ENCODE measurements at places on chromosomes 4 and X.

GRCh38 chrX:119222932-119223331, 13.2 kb upstream of the PGRMC1 start:
- no peak for DNase-seq

DNA sequence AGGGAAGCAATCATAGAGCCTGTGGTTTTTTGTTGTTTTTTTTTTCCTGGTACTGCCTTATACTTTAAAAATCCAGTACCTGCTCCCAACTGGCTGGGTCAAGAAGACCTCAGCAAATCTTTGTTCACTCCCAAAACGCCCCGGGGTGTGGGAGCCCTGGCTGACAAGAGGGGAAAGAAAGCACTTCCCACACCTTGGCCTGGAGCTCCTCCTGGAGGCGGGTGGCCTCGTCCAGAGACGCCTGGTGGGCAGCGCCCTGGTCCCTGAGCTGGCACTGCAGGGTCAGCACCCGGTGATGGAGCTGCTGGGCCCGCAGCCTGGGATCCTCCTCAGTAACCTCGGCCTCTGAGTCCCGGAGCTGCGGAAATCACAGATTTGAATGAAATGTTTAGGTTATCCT, 38.2 kb downstream of the C4orf50 start:
- no peak for DNase-seq

- no peak for DNase-seq
Measured at GRCh38 chrX:97215186-97215585, 331.5 kb downstream of the RPA4 start.

DNA sequence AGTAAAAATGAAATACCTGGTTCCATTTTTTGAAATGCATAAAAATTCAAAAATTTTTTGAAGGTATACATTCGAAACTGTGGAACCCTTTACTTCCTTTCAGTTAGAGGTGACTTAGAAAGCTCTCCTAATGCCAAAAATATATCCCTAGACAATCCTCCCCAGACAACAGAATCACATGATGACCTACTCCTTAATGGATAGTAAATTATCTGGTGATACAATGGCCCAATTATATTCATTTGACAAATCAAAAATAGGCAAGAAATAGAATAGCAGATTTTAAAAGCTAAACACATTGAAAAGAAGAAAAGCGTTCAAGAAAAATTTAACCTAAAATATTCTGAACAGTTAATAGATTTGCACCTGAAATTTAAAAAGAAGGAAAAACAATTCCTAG, 3.5 kb upstream of the UGT2A2 start:
- no peak for DNase-seq

GRCh38 chr4:1283711-1284110, 6.0 kb upstream of the MAEA start:
- no peak for DNase-seq

- peak; percentile 53 for DNase-seq
Measured at GRCh38 chr4:123120473-123120872, 198.1 kb upstream of the NUDT6 start.

- DNase-seq: no peak
Measured at GRCh38 chr4:48343035-48343434, 1.7 kb downstream of the SLAIN2 start.

GRCh38 chr4:67109276-67109675, 436.0 kb downstream of the CENPC start:
- DNase-seq: no peak

GRCh38 chr4:152565333-152565732, 29.4 kb upstream of the FBXW7 start:
- DNase-seq: no peak

GRCh38 chr4:147303174-147303872, 177.6 kb upstream of the EDNRA start:
- no peak for DNase-seq

DNA sequence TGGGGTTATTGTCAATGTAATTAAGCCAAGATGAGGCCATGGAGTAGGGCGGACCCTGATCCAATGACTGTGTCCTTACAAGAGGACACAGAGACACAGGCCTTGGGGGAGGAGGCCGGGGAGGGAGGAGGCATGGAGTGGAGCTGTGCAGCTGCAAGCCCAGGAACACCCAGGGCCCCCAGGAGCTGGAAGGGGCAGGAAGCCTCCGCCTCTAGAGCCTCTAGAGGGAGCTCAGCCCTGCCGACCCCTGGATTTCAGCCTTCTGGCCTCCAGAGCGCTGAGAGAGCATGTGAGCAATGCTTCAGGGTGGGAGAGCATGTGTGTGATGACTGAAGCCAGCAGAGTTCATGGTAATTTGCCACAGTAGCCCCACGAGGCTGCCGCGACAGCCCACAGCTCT, 234.6 kb downstream of the AFAP1 start:
- no peak for DNase-seq

DNA sequence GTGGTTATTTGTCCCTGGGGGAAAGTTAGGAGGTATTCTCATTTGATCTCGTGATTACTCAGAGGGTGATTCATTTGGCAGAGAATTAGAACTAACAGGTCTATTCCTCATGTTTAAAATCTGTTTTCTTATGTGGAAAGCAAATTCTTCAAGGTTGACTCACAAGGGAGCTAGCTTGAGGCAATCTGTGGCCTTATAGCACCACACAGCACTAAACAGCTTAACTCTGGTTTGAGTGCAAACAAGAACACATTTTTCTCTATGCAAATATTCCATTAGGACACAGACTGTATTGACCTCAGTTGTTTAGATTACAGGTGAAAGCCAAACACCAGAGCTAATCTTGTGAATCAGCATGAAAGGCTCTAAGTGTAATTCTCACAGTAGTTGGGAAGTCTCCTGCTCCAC, 694.4 kb upstream of the POU3F4 start:
- DNase-seq: peak; percentile 0

DNA sequence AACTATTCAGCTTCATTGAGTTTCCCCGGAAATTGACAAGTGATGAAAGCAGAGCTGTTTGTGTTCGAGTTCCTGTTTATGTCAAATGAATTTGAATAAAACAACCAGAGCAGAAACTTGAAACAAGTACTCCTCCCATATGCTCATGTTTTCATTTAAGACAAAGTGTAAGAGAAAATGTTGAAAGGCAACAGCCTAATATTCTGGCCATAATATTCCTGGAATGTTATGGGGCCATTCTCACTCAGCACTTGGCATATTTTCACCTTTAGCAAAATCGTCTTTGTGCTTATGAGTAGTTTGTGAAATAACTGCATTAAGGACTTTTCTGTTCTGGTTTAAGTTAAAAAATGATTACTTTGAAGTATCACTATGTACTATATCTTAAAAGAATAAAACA, 276.0 kb upstream of the FAT1 start:
- DNase-seq: no peak

DNA sequence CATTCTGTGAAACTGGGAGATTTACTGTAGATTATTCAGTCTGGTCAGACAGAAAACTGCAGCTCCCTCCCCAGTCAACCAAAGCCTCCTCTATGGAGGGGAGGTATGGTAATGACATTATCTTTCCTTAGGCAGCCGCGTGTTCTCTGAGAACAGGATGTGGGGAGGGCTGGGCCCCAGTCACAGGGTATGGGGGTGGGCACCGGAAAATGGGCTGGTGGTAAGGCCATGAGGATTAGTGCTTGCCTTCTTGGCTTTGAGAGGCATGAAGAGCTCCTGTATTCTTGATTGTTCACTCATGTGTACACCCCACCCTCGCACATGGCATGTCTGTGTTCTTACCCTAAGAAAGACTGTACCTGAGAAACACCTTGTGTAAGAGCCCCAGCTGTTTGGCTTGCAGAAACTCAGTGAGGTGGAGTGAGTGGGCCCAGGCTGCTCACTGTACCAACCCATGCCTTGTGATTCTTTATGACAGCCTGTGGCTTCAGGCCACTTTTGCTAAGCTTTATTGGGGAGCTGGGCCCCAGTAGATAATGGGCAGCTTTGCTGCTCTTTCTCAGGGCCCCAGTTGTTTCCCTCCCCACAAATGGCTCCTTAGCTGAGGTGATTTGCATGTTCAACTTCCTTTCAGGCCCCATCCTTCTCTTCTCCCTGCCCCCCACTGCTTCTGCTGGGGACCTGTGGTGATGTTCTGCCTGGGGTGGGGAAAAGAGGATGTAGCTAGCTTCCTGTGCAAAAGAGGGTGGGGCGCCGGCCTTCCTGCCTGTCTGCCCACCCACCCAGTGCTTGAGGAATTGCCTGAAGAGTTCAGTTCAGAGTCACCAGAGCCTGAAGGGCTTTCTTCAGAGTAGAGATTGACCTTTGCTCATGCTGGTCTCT, 30.7 kb downstream of the MSN start:
- DNase-seq: no peak

GRCh38 chr4:121050300-121050699, 22.0 kb downstream of the NDNF start:
- DNase-seq: no peak

- no peak for DNase-seq
Measured at GRCh38 chr4:2489081-2489805, 20.3 kb downstream of the RNF4 start.

DNA sequence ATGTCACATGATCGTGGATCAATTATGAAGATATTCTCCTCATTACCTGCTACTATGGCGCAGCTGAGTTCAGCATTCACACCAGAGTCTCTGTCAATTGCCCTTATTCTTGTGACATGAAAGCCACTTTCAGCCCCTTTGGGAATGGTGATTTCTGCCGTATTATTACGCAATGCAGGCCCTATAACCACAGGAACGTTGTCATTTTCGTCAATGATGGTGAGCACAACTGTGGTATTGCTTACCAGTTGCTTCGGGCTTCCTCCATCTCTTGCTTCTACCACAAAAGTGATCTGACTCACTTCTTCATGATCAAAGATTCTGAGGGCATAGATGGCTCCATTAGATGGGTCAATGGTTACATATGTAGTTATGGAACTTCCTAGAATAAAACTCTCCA, 2.1 kb downstream of the PCDH18 start:
- peak; percentile 86 for DNase-seq

GRCh38 chrX:10240918-10241317, 84.1 kb downstream of the CLCN4 start:
- DNase-seq: peak; percentile 67

- DNase-seq: no peak
Measured at GRCh38 chrX:109855501-109855900, 122.4 kb upstream of the ACSL4 start.

- no peak for DNase-seq
Measured at GRCh38 chrX:24124244-24124799, 25.2 kb upstream of the ZFX start.

- peak; percentile 12 for DNase-seq
Measured at GRCh38 chr4:144787365-144788258, 141.7 kb downstream of the HHIP start.

DNA sequence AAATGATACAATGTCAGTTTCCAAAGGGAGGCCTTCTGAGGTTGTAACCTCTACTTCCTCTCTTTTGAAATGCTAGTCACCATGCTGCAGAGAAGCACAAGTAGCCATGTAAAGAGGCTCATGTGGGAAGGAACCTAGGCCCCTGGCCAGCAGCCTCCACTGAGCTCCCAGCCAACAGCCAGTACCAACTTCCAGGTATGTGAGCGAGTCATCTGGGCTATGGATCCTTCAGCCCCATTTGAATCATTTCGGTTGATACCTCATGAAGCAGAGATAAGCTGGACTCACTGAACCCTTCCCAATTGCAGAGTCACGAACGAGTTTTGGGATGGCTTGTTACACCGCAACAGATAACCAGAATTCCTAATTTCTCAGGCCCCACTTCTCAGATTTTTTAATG, 187.0 kb upstream of the LDB2 start:
- no peak for DNase-seq

GRCh38 chr4:60683357-60683756, 516.8 kb upstream of the ADGRL3 start:
- peak; percentile 88 for DNase-seq
